H9 (cell line): ENCODE measurements at places on chromosomes 6 and 20. TPM values are rescaled to one million over a fixed set of nuclear protein-coding genes. Genes with fewer than 3 reads are reported as not detected.

DNA sequence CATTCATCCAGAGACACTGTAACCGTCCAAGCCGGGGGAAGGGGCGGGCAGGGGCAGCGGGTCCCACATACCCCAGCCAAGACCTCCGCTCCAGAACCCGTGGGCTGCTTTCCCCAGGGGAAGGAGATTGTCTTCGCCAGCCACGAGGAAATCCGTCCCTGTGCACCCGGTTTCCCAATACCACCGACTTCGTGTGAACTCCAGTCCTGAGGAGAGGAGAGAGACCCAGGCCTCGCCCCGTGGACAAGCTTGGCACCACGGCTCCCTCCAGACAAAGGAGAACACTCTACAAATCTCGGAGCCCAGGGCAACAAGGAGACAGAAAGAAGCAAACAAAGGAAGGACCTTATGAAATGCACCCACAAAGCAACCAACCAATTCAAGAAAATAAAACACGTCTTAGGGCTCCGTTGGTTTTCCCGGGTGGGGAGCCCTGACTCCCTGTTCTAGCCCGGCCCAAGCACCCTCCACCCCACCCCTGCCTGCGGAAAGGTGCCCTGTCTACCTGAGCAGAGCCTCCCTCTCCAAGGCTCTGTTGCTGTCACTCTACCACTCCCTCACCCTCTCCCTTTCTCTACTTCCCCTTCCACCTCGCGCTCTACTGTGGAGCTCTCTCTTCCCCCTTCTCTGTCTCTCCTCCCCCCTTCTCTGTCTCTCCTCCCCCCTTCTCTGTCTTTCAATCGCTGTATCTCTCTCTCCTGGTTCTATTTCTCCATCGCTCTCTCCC, 1382.8 kb upstream of the DEFB115 start:
- no peaks in the 10 kb centered on the region for H3K4me1 ChIP-seq
- no peak overlapping the region for H3K27ac ChIP-seq
- peaks cover 32% of the 10 kb centered on the region for H3K36me3 ChIP-seq
- no peak overlapping the region for H3K4me3 ChIP-seq
- DNase-seq: no peak
- no peaks in the 10 kb centered on the region for H3K27me3 ChIP-seq

GRCh38 chr6:1315560-1316386, 3.9 kb downstream of the FOXQ1 start:
- no peaks in the 10 kb centered on the region for H3K4me1 ChIP-seq
- DNase-seq: no peak
- no peak overlapping the region for H3K4me3 ChIP-seq
- no peaks in the 10 kb centered on the region for H3K36me3 ChIP-seq
- H3K27ac ChIP-seq: no peak overlapping the region

DNA sequence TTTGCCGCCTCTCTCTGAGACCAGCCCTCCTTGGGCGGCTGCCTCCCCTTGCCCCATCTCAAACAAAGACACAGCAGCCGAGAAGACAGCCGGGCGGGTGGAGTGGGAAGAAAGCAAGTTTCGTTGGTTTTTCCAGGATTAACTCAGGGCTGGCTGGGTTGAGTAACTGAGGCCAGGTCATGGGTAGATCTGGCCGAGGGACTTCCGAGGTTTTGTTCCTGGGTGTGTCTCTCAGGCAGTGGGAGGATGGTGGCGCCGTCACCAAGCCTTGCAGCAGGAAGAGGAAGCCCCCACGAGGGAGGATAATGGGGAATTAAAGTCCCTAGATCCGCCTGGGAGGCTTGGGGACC, 167.2 kb downstream of the TTLL2 start:
- no peaks in the 10 kb centered on the region for H3K36me3 ChIP-seq
- H3K4me3 ChIP-seq: no peak overlapping the region
- H3K4me1 ChIP-seq: 0 out of 2 replicates have a peak, but pooled peaks cover 4% of the 10 kb centered on the region
- no peak for DNase-seq
- no peak overlapping the region for H3K27ac ChIP-seq
- no peaks in the 10 kb centered on the region for H3K27me3 ChIP-seq

DNA sequence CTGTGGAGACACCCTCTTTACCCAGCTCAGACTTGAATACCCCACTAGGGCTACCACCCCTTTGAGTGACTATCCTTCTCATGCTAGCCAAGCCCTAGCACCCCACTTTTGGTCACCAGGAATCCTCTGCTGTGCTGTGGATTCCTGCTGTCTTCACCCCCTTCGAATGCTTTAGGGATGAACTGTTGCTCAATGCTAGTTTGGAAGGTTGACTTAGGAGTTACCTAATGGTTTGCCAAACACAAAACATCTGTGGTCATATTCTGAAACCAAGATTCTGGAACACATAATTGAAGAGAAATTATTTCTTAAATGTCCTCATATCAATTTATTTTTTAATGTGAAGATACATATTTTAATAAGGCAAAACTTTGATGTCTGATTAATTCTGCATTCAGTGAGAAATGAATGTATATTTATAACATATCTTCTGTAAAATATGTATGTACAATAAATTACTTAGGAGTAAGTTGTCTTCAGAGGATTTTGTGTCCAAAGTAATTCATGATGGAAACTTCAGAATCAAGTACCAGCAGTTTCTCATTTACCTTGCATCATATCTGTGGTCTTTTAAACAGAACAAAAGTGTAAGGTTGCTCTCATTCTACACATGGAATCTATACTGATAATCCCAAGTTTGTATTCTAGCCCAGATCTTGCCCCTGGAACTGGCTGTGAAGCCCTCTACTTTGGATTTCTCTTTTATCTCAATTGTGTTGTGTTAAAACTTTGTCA, 46.9 kb downstream of the TMEM200A start:
- H3K4me1 ChIP-seq: no peaks in the 10 kb centered on the region; the same call in 1 of the 2 replicates
- peaks cover 21% of the 10 kb centered on the region for H3K36me3 ChIP-seq
- no peak overlapping the region for H3K4me3 ChIP-seq
- DNase-seq: no peak

DNA sequence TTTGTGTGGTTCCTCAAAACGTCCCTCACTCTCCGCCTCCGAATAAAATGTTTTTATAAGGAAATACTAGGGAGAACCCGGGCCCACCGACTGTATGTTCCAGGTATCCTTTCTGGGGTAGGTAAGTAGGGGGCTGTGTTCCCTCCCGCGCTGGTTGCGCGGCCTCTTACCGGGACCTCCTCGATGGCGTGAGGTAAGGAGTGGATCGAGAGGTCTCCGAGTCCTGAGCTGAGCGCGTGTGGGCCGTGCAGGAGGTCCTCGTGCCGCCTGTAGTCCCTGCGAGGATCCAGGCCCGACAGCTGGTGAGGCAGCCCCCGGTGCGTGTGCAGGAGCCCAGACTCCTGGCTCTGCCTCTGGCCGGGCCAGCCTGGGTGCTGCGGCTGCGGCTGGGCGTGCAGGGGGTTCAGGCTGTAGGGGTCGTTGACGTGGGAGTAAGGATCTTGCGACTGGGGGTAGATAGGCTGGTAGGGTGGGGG, 5.1 kb downstream of the TFAP2A start:
- DNase-seq: no peak
- H3K4me3 ChIP-seq: peak overlapping the region; percentile 72
- peaks cover 75% of the 10 kb centered on the region for H3K27me3 ChIP-seq
- H3K36me3 ChIP-seq: no peaks in the 10 kb centered on the region; the same call in 2 of the 3 replicates

DNA sequence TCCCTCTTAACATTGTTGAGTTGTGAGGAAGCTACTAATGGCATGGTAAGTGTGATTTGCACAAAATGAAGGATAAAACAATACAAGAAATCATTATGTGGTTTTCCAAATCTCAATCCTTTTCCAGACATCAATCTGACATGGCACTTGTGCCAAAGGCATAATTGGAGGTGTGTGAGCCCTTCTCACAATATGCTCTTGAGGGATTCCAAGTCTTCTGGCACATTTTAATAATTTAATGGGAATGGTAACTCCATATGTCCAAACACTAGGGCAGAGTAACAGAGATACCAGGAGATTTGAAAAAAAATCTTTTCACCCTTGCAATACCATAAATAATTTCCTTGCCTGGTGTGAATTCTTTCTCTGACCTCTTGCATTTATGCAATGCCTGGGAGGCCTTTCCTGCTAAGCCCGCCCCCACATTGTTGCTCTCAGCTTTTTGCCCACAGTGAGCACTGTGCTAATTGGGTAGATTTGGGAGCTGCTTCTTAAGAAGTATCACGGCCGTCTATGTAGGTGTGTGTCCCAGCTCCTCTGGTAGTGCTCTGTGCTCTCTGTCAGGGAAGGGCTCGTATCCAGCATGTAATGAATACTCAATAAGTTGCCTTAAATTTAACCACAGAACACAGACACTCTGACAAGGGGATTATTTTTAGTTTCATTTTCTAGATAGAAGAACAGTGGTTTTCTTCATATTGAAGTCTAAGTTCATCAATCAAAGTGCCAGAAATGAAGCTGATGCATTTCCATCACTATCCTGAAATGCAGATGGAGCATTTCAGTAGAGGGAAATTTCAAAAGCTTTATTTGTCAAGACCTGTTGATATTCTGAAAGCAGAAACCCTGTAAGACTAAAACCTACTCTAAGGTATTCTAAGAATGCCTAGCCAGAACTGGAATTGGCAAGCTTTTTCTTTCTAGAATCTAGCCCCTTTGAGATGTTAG, 54.4 kb upstream of the CEP85L start:
- DNase-seq: peak; percentile 64
- H3K4me3 ChIP-seq: no peak overlapping the region
- no peaks in the 10 kb centered on the region for H3K36me3 ChIP-seq
- H3K27me3 ChIP-seq: no peaks in the 10 kb centered on the region
- peaks cover 17% of the 10 kb centered on the region; the same call in 1 of the 2 replicates for H3K4me1 ChIP-seq
- peak overlapping the region; percentile 67 for H3K27ac ChIP-seq

- H3K27ac ChIP-seq: no peak overlapping the region
- peaks cover 6% of the 10 kb centered on the region; the same call in 1 of the 2 replicates for H3K36me3 ChIP-seq
- no peak for DNase-seq
- H3K4me1 ChIP-seq: no peaks in the 10 kb centered on the region
These were observed 114.5 kb downstream of the SLC22A3 start for GRCh38 chr6:160462551-160463109.

DNA sequence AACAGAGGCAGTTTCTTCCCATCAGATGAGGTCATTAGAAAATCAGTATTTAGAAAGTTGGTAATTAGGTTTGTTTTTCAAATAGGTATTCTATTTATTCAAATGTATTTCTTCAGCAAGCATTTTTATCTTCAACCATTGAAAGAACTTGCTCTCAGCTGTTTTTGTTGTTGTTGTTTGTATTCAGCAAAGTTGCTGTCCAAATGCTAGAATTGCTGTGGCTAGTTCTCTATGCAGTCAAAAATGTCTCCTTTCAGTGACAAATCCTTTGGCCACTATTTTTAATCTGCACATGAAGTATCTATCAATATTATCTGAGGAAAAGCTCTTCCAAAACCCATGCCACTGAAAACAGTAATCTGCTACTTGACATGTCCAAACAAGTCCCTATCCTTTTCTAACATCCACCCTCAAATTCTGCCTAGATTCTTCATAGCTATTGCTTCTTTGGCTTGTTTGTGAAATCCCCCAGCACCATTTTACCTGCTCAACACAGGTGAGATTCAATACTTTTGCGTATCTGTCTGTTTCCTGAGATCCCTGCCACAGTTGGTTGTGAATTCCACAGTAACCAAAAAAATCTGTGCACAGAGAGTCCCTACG, 1005.4 kb downstream of the GRIK2 start:
- no peaks in the 10 kb centered on the region for H3K27me3 ChIP-seq
- H3K4me3 ChIP-seq: no peak overlapping the region
- H3K27ac ChIP-seq: no peak overlapping the region
- no peak for DNase-seq
- H3K36me3 ChIP-seq: no peaks in the 10 kb centered on the region
- no peaks in the 10 kb centered on the region for H3K4me1 ChIP-seq

GRCh38 chr20:48880981-48881657, 40.4 kb upstream of the ARFGEF2 start:
- no peaks in the 10 kb centered on the region for H3K36me3 ChIP-seq
- H3K4me1 ChIP-seq: no peaks in the 10 kb centered on the region
- H3K27me3 ChIP-seq: no peaks in the 10 kb centered on the region
- no peak overlapping the region for H3K4me3 ChIP-seq

DNA sequence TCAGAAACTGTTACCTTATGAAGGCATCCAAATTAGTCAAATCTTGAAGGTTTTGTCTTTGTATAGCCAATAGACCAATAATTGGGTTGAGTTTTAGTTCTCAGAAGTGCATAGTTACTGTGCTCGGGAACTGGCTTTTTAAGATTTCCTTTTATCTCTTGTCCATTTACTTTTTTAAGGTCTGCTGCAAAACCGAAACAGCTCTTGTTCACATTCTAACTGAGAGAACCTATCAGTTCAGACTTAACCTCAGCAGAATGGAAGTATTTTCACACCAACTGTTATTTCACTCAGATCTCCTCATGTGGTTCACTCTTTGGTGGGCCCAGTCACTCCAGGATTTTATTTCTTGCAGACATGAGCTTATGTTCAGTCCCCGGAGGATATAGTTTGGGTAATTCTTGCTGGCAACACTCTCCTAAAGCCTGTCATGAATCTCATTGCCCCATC, 55.5 kb downstream of the TPBG start:
- no peak for DNase-seq
- no peaks in the 10 kb centered on the region for H3K36me3 ChIP-seq
- no peaks in the 10 kb centered on the region for H3K27me3 ChIP-seq
- no peak overlapping the region for H3K27ac ChIP-seq
- no peaks in the 10 kb centered on the region for H3K4me1 ChIP-seq

DNA sequence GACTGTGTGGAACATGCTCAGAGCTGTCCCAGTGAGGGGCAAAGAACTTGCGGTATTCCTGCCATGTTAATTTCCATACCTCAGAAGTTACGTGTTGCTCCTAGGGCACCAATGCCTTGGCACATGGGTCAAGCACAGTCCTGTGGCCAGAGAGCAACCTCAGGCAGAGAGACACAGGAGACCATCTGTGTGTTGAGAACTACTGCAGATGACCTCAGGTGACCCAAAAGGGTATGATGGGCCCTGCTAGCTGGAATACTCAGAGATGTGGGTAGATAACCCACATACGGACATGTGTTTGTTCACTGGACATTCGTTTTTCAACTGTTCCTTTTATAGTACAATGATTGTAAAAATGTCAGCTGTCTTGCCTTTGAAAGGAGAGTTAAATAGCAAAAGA, 71.5 kb upstream of the BMP2 start:
- no peak for DNase-seq
- no peak overlapping the region for H3K4me3 ChIP-seq
- H3K36me3 ChIP-seq: no peaks in the 10 kb centered on the region; the same call in 2 of the 3 replicates
- no peaks in the 10 kb centered on the region for H3K27me3 ChIP-seq

GRCh38 chr6:14210077-14210476, 92.5 kb downstream of the CD83 start:
- H3K4me3 ChIP-seq: peak overlapping the region; percentile 70
- DNase-seq: no peak
- peaks cover 2% of the 10 kb centered on the region; the same call in 1 of the 2 replicates for H3K4me1 ChIP-seq
- no peaks in the 10 kb centered on the region for H3K27me3 ChIP-seq
- H3K27ac ChIP-seq: no peak overlapping the region

DNA sequence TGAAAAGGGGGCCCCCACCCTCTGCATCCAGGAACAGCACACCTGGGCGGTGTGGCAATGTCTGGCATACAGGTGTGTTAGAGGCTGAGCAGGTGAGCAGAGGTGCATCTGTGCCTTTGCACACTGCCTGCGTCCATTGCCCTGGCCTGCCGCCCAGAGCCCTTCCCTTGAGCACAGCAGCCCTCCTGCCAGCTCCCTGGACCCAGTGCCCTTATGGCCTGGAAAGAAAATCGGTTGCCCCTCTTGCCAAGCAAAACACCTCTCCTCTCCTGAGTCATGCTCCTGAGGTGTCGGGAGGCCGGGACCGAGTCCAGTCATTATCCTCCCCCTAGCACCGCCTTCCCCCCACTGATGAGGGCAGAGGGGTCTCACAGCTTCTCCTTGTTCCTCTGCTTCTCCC, 259.9 kb downstream of the SMOC2 start:
- H3K27me3 ChIP-seq: no peaks in the 10 kb centered on the region
- peaks cover 11% of the 10 kb centered on the region for H3K36me3 ChIP-seq
- H3K27ac ChIP-seq: no peak overlapping the region
- H3K4me1 ChIP-seq: no peaks in the 10 kb centered on the region
- no peak overlapping the region for H3K4me3 ChIP-seq

Gene TCF15
- total RNA-seq: 2.0 and 2.7 TPM in 2 replicates

Gene PACRG
- total RNA-seq: 0.26 TPM in 2 replicates

Gene HLA-E
- total RNA-seq: 24.2 and 28.1 TPM in 2 replicates

Gene YWHAB
- 203 and 204 TPM in 2 replicates for total RNA-seq
